ENCODE measurements at places on chromosomes 2 and 18. TPM values are rescaled to one million over a fixed set of nuclear protein-coding genes. Genes with fewer than 3 reads are reported as not detected.

EFHD1 gene
- total RNA-seq: 0.42 TPM

DIPK1C gene
- not detected for total RNA-seq

LOXHD1 gene
- 0.63 TPM for total RNA-seq

ACMSD gene
- total RNA-seq: not detected

C1D gene
- total RNA-seq: 56.6 TPM

CCDC141 gene
- total RNA-seq: 33.9 TPM

PJVK gene
- total RNA-seq: 1.2 TPM

TUBA3E gene
- total RNA-seq: not detected

BMP10 gene
- not detected for total RNA-seq

SPATA3 gene
- total RNA-seq: not detected

C2orf80 gene
- total RNA-seq: not detected

NEU4 gene
- 8.5 TPM for total RNA-seq

DLGAP1 gene
- 0.42 TPM for total RNA-seq

RNF152 gene
- total RNA-seq: 0.73 TPM

FAM117B gene
- total RNA-seq: 31.1 TPM

TGFA gene
- total RNA-seq: 0.63 TPM

TOGARAM2 gene
- 0.73 TPM for total RNA-seq

SKA1 gene
- 0.73 TPM for total RNA-seq

IL36A gene
- not detected for total RNA-seq

RUFY4 gene
- total RNA-seq: 1.0 TPM

RAX gene
- not detected for total RNA-seq

FAM136A gene
- total RNA-seq: 18.1 TPM

CYTIP gene
- total RNA-seq: 766 TPM

IGFBP2 gene
- total RNA-seq: 0.52 TPM

GPR39 gene
- not detected for total RNA-seq

SCTR gene
- total RNA-seq: not detected

MCEE gene
- 6.8 TPM for total RNA-seq

CDC42EP3 gene
- total RNA-seq: 79.9 TPM

LYG1 gene
- 0.52 TPM for total RNA-seq

FSHR gene
- total RNA-seq: not detected

OSBPL1A gene
- 4.2 TPM for total RNA-seq

GALNT1 gene
- total RNA-seq: 50.4 TPM

DYSF gene
- 13.3 TPM for total RNA-seq

CFAP53 gene
- not detected for total RNA-seq

SLC19A3 gene
- total RNA-seq: not detected

KANSL1L gene
- 15.4 TPM for total RNA-seq

REG1B gene
- not detected for total RNA-seq

ANKRD36B gene
- 61.6 TPM for total RNA-seq

MYL1 gene
- not detected for total RNA-seq

ABCB11 gene
- 0.42 TPM for total RNA-seq

LOXL3 gene
- 3.9 TPM for total RNA-seq

ZNF638 gene
- 157 TPM for total RNA-seq

TDRD15 gene
- 0.10 TPM for total RNA-seq

PPIG gene
- 60.1 TPM for total RNA-seq

TLX2 gene
- total RNA-seq: 0.10 TPM

LYG2 gene
- total RNA-seq: not detected

C2orf78 gene
- total RNA-seq: not detected
